Astrocyte (in vitro differentiated cells and primary cell): ENCODE measurements at places on chromosomes 16 and 17.

GRCh38 chr17:2025622-2026309 is 632 bp upstream of the RTN4RL1 start:
- no peak for DNase-seq

- no peak for DNase-seq
Measured at GRCh38 chr16:79587897-79588296, 12.6 kb downstream of the MAF start.

- peak; percentile 41 for DNase-seq
Measured at GRCh38 chr17:64773836-64774761, 112.0 kb upstream of the SMURF2 start.

GRCh38 chr17:77319211-77320043 is 178.7 kb downstream of the SEC14L1 start:
- DNase-seq: peak; percentile 76

DNA sequence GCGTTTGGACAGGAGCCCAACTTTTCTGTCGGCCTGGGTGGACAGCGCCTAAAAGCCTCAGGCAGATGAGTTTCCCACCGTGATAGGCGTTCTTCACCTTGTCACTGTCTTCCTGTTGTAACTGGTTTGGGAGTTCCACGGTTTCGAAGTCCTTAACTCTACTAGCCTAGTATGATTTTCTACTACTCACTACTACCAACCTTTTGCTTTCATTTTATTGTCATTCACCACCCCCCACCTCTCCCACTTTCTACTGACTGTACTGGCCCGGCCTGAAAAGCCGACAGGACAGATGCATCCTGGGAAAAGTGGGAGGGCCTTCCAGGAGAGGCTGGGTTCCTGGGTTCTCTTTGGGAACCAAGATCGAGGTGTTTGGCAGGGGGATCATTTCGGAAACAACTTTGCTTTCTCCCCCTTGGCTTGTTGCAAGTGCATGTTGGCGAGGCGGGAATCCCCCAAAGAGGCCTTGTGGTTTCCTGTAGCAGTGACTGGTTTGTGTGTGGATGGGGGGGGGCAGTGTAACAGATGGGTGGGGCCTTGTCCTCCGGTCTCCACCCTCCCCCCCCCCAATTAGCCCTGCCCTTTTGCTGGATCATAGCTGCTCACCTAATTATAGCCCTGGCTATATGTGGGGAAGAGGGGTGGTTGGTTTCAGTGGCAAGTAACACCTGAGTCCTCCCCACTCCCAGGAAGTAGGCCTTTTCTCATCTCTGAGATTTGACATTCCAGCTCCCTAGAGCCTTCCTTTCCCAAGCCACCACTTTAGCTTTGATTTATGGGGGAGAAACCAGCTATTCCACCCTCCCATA is 1.4 kb downstream of the EIF5A start:
- DNase-seq: peak; percentile 66

DNA sequence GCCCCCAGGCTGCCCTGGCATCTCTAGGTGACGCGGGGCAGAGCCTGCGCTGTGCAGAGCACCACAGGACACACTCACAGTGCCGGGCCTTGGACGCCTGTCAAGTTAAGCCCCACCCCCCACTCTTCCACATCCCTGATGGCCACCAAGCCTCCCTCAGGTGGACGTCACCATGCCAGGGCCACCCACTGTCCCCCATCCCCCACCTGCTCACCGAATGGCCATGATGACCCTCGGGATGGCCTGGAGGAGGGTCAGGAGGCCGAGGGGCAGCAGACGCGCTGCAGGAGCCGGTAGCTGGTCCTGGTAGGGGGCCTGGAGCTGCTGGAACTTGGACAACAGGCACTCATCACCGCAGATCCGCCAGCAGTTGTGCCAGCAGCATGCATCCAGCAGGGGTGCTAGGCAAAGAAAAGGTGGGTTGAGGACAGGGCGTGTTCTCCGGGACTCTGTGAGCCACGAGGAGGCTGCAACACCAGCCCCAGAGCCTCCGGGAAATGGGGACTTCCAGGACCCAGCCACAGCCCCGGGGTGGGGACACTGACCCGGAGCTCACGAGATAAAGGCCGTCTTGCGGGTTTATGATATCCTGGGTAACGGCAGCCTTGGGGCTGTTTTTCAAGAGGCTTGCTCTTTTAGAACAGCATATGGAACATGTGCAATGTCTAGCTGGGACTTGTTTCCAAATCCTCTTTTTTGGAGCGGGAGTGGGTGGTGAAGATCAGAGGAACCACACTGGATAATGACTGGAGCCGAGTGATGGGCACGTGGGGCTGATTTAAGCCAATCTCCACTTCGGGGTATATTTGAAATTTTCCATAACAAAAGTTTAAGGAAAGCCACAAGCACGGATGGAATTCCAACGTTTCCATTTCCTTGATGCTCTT is 11.4 kb downstream of the C16orf95 start:
- no peak for DNase-seq

DNA sequence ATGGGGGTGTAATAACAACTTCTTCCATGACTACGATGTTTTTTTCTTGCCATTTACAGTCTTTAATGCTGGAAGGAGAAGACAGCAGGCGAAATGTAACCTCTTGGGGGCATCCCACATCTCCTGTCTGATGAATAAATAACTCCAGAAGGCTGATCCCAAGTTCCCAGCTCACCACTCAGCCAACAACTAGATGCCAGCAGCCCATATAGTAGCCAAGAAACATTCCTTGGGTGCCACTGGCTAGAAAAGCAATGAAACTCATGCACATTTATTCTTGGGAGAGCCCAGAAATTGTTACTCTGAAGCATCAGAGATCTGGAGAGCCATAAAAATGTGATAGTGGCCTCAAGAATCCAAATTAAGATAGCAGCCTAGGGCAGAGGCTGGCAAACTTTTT is 22.7 kb upstream of the TMEM101 start:
- no peak for DNase-seq

DNA sequence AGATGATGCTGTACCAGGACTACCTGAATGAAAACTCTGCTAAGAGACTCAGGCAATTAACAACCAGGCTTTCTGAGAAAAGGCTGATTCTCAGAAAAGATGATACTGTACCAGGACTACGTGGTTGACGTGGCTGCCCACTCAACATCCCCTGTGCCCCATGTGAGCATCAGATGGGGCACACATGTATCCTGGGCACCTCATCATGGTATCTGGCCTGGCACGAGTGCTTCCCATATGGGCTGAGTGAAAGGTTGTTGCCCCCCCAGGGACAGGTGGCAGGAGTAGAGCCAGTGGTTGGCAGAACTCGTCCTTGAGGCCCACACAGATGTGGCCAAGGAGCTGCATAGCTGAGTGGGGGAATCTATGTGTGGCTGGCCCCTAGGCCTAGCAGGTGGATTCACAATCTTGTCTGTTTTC is 3.5 kb upstream of the CES4A start:
- no peak for DNase-seq

- no peak for DNase-seq
Measured at GRCh38 chr17:16932156-16932555, 39.8 kb downstream of the TNFRSF13B start.
